ENCODE measurements at places on chromosomes 1 and 21.
A peak's percentile ranks its signal among the peaks of the same experiment; 100 is the strongest.

DNA sequence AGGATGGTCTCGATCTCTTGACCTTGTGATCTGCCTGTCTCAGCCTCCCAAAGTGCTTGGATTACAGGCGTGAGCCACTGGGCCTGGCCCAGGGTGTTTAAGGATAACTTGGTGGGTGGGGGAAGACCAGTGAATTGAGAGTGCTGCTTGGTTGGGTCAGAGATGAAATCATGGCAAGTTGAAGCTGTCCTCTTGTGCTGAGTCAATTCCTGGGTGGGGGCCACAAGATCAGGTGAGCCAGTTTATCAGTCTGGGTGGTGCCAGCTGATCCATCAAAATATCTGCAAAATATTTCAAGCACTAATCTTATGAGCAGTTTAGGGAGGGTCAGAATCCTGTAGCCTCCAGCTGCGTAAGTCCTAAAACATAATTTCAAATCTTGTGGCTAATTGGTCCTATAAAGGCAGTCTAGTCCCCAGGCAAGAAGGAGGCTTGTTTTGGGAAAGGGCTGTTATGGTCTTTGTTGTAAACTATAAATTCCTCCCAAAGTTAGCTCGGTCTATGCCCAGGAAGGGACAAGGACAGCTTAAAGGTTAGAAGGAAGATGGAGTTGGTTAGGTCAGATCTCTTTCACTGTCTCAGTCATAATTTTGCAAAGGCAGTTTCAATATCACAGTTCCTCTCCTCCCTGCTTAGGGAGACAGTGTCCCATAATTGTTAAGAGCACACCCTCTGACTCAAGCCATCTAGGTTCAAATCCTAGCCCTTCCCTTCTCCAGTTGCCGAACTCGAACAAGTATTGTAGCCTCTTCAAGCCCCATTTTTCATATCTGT is 66.8 kb upstream of the BACH1 start:
- DNase-seq = no peak

DNA sequence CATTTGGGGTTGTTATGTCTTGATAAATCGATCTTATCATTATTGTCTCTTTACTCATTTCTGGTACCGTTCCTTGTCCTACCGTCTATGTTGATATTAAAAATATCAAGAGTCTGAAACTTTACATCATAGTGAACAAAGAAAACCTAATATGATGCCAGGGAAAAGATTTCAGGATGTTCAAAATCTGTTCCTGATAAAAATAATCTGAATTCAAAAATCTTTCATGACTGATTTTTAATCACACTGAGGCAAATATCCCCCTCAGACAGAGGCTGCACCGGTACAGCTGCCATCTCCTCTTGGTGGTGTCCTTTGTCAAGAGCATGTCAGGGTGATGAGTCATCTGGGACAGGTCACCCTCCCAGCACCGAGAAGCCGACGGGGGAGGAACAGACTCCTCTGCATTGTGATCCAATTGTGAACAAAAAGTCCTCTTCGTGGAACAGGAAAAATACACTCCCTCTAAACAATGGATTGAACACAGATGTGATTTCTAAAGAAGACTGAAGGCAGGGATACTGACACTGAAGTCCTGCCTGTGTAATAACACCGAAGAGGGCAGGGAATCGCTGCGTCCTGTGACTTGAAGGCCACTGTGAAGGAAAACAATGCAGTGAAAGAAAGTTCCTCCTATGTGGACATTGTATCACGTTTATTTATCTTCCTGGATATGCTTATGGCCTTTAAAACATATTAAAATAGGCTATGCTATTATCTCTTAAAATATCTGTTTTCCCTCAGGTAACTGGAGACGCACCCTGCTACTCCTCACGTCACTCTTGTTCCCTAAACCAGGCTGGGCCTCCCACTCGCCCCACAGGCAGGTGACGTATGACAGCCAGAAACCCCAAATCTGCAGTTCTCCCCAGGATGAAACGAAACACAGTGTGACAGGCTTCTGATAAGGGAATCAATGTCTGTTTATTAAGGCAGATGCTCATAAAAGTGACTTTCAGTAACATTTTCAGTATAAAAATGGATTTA is 4.3 kb upstream of the SPATC1L start:
- no peak for DNase-seq

GRCh38 chr1:78093560-78093959 is 47.8 kb downstream of the GIPC2 start:
- DNase-seq = no peak

GRCh38 chr21:15943009-15943666 is 213.4 kb downstream of the USP25 start:
- DNase-seq = no peak

GRCh38 chr1:33420870-33421775 is 9.8 kb downstream of the PHC2 start:
- DNase-seq = no peak

GRCh38 chr21:38322311-38322950 is 65.6 kb downstream of the KCNJ15 start:
- no peak for DNase-seq

DNA sequence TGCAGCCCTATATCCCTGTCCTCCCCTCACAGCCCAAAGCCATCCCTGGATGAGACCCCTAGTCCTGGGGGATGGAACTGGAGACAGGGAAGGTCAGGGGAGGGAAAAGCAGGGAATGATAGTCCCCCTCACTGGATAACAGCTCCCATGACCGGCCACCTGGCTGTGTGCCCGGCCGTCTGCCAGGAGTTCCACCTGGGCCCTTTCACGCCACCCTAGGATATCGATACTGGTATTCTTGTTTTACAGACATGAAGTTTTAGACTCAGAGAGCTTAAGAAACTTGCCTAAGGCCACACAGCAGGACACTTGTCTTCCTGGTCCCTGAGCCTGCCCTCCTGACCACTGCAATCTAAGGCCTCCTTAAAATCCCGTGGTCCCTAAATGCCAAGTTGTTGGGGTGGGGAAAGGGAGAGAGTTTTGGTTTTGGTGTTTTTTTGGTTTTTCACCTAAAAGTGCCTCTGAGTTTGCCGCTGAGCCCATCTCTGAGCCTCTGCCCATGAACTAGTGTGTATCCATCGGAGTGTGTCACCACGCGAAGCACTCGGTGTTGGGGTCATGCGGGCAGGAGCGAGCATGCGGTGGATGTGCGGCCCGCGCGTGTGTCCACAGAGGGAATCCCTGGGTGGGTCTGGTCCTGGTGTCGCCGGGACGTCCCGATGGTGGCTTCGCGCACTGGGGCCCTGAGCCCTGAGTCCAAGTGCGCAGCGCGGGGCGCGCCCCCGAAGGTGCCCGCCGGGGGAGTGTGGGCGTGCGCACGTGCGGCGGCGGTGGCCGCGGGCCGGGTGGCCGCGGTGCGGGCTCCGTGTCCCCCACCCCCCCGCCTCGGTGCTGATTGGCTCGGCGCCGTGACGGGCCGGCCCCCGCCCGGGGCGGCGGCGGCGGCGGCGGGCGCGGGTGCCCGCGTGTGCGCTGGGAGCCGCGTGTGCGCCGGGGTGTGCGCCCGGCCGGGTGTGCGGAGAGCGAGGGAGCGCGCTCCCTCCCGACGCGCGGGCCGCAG is at the start of gene EPHA8:
TSS of gene EPHA8 (plus strand) at position 906 of the 1,000 bp plus-strand sequence. CDS start 147 bp downstream, outside the sequence.
- no peak for DNase-seq

- DNase-seq = no peak
Measured at GRCh38 chr1:17507915-17508314, 31.6 kb upstream of the ARHGEF10L start.

DNA sequence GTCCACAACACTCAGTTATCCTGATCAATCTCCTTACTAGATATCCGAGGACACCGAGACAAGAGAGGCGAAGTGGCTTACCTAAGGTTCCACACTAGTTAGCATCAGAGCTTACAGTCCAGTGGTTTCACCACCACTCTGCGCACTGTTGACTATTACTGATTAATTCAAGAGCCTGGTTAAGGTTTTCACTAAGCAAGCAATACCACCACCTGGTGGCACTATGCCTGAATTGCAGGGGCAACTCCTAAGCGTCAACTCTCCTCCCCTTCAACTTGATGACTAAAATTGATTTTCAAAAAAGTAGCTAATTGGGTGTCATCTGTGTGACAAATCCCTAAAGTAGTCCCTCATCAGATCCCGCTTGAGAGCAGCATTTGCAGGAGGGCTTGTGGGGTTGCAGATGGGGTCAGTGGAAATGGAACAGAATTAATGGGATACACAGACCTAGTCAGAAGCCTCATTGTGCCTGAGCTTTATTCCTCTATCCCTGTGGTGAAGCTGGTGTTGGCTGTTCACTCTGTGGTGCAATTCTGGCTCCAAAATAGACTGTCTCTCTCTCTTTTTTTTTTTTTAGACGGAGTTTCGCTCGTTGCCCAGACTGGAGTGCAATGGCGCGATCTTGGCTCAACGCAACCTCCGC is 9.1 kb downstream of the TTC22 start:
- DNase-seq = no peak

DNA sequence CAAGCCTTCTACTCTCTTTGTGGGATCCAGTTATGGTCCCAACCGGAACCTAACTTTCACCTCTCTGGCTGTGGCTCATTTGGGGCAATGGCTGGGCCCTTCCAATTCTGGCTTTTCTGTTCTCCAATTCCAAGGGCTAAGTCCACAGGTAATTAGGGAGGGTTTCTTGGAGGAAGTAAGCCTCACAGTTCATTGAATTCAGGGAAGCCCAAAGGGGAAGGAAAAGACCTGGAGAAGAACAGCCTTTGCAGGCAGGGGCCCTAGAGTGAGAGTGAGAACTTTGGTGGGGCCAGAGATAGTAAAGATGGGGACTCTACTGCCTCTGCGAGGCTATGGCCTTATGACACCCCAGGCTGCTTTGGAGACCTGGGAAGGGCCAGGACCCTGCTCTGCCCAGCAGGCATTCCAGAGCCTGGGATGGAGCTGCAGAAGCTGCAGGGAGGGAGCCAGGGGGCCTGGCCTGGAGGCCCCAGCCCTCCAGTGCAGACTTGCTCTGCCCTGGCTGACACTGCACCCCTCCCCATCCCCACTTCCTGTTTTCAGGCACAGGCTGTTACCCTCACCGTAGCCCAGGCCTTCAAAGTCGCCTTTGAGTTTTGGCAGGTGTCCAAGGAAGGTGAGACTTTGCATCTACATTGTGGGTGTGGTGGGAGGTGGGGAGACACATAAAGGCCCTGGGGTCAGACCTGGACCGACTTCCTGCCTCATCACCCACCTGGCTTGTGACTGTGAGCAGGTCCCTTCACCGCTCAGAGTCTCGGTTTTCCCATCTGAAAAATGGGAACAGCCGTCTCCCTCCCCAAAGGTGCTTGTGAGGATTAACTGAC is 18.9 kb downstream of the LDLRAP1 start:
- DNase-seq = peak; percentile 48

GRCh38 chr1:96090134-96090533 is 631.5 kb upstream of the PTBP2 start:
- no peak for DNase-seq

GRCh38 chr1:225651376-225651871 is 1.5 kb downstream of the ENAH start:
- no peak for DNase-seq

- no peak for DNase-seq
Measured at GRCh38 chr1:168224991-168225390, 813 bp upstream of the SFT2D2 start.
